WTC11 (cell line): ENCODE measurements at places on chromosomes 1 and 21.

- no peaks in the 10 kb centered on the region for H3K27me3 ChIP-seq
- DNase-seq = no peak
- peaks cover 45% of the 10 kb centered on the region for H3K4me1 ChIP-seq
- H3K27ac ChIP-seq = no peak overlapping the region; the same call in 1 of the 2 replicates
Measured at GRCh38 chr1:16168622-16169360, 12.9 kb upstream of the EPHA2 start.

DNA sequence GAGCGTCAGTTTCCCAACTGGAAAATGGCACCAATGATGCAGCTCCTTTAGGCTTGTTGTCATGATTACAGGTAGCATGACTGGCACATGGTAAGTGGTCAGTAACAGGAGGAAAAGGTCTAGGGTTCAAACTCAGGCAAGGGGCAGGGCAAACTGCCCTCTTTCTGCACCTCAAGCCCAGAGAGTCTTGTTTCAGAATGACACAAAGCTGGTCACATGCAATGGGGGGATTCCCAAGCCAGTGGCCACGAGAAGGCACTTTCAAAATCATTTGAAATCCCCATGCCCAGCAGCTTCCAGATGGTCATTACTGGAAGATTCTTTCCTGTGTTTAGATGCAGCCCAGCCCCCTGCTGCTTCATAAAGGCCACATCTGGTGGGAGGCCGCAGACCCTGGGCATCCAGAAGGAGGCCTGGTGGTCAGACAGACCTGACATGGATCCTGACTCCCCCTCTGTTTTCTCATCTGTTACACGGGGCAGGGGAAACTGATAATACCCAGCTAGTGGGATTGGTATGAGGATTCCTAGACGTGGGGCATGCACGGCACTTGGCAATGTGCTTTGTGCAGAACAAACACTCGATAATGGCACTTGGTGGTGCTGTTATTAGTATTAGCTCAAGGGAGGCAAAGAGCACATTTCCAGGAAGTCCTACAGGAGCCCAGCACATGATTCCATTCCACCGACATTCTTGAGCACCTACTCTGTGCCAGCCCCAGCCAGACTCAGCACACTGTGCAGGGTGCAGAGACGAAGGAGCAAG is 6.9 kb upstream of the PLA2G2D start:
- peaks cover 9% of the 10 kb centered on the region; the same call in 1 of the 2 replicates for H3K36me3 ChIP-seq
- H3K4me3 ChIP-seq = no peak overlapping the region
- H3K27ac ChIP-seq = no peak overlapping the region
- H3K27me3 ChIP-seq = no peaks in the 10 kb centered on the region; the same call in 1 of the 2 replicates
- H3K4me1 ChIP-seq = no peaks in the 10 kb centered on the region
- DNase-seq = no peak

GRCh38 chr1:218255090-218255489 is 30.0 kb upstream of the RRP15 start:
- H3K4me3 ChIP-seq = no peak overlapping the region
- no peaks in the 10 kb centered on the region for H3K36me3 ChIP-seq
- no peak overlapping the region for H3K27ac ChIP-seq
- no peaks in the 10 kb centered on the region for H3K27me3 ChIP-seq
- DNase-seq = no peak

DNA sequence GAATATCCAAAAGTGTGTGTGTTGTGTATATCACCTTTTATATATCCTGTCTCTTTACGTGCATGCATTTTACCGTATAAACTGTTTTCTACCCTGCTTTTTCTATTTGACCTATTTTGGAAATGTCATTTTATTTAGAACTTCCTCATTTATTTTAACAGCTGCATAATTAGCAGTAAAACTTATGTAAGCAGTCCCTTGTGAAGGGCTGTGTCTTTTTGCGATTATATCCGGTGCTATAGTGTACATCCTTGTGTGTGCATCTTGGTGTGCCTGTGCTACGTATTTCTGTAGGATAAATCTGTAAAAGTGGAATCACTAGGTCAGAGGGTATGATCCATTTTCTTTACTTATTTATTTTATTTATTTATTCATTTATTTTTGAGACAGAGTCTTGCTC is 7.2 kb downstream of the LGALS8 start:
- no peak overlapping the region for H3K4me3 ChIP-seq
- no peaks in the 10 kb centered on the region for H3K27me3 ChIP-seq
- no peak overlapping the region for H3K27ac ChIP-seq
- no peak for DNase-seq
- H3K36me3 ChIP-seq = no peaks in the 10 kb centered on the region; the same call in 1 of the 2 replicates

DNA sequence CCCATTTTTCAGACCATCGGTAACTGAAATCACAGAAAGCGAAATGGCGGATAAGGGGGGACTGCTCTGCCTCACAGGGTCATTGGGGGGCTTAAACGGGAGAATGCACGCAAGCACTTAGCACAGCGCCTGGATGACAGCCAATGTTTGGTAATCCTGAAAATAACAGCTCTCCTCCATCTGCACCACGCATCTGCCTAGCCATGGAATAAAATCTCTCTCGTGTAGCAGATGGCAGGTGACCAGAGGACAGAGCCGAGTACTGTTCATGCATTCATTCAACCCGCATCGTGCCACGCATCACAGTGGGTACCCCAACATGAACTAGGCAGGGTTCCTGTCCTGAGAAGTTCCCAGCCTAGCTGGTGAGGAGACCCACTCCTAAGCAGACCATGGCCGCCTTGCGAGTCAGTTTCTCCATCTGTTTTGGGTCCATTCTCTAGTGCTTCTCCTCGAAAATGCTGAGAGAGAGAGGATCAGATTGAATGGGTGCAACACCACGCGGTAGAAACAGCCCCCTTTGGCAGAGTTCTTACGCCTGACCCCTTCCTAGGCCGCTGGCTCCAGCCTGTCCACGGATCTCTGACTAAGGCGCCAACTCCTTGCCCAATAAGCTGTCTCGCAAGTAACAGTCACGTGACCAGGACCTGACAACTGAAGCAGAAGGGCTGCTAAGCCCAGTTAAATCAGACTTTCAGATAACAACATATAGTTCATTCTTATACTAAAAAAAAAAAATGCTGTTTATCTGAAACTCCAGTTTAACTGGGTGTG is 7.3 kb downstream of the SLC1A7 start:
- DNase-seq = no peak
- H3K4me1 ChIP-seq = 0 out of 2 replicates have a peak, but pooled peaks cover 6% of the 10 kb centered on the region
- H3K27ac ChIP-seq = no peak overlapping the region
- H3K4me3 ChIP-seq = no peak overlapping the region

DNA sequence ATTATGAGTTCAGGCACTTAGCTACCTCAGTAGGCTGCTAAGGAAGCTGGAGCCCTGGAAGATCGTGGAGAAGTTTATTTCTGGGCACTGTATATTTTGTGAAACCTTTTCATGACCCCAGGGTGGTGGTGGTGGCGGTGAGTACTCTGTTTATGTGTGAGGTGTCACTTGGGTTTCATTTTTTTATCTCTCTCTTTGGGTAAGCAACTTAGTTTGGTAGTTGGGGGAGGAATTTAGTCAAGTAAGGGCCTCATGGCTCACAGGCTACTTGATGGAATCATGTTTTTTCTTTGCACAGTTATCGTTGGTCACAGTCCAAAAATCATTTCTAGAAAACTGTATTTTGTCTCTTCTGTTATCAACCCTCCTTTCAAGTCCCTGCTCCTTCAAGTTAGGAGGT is 33.9 kb downstream of the C1orf141 start:
- peaks cover 15% of the 10 kb centered on the region for H3K4me1 ChIP-seq
- no peak overlapping the region for H3K27ac ChIP-seq
- H3K27me3 ChIP-seq = no peaks in the 10 kb centered on the region; the same call in 1 of the 2 replicates
- no peak for DNase-seq
- H3K4me3 ChIP-seq = no peak overlapping the region

- H3K36me3 ChIP-seq = no peaks in the 10 kb centered on the region
- H3K4me3 ChIP-seq = no peak overlapping the region
- no peak overlapping the region for H3K27ac ChIP-seq
- no peaks in the 10 kb centered on the region for H3K27me3 ChIP-seq
- DNase-seq = no peak
Measured at GRCh38 chr1:172041102-172041501, 199.8 kb downstream of the DNM3 start.

GRCh38 chr1:164693564-164694359 is 134.8 kb downstream of the PBX1 start:
- DNase-seq = no peak
- H3K27me3 ChIP-seq = no peaks in the 10 kb centered on the region
- no peak overlapping the region for H3K27ac ChIP-seq
- no peaks in the 10 kb centered on the region for H3K36me3 ChIP-seq

DNA sequence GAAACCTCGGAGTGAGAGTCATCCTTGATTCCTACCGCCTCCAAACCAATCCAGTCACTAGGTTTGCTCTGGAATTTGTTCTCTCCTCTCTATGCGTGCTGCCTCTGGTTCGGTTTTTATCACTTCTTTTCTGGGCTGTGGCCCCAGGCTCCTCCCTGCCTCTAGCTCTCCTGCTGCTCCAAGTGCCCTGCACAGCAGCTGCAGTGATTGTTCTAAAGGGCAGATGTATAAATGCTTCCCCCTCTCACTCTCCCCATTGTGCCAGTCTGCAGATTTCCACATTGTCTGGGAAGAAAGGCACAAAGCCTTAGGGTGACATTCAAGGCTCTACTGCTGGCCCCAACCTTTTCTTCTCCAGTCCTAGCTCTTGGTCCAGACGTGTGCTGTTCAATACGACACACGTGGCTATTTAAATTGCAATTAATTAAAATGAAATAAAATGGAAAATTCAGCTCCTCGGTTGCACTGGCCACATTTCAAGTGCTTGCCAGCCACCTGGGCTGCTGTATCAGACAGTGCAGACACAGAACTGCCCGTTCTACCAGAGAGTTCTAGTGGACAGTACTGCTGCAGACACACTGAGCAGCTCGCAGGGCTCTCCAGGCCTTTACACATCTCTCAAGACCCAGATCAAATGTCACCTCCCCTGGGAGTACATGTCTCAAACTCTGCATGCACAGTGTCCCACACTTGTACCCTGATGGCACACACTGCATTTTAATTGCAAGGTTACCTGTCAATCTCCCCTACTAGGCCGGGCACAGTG is 12.4 kb downstream of the TRIM62 start:
- peaks cover 46% of the 10 kb centered on the region for H3K4me1 ChIP-seq
- peak overlapping the region; percentile 27; the same call in 1 of the 2 replicates for H3K27ac ChIP-seq
- no peak overlapping the region for H3K4me3 ChIP-seq

DNA sequence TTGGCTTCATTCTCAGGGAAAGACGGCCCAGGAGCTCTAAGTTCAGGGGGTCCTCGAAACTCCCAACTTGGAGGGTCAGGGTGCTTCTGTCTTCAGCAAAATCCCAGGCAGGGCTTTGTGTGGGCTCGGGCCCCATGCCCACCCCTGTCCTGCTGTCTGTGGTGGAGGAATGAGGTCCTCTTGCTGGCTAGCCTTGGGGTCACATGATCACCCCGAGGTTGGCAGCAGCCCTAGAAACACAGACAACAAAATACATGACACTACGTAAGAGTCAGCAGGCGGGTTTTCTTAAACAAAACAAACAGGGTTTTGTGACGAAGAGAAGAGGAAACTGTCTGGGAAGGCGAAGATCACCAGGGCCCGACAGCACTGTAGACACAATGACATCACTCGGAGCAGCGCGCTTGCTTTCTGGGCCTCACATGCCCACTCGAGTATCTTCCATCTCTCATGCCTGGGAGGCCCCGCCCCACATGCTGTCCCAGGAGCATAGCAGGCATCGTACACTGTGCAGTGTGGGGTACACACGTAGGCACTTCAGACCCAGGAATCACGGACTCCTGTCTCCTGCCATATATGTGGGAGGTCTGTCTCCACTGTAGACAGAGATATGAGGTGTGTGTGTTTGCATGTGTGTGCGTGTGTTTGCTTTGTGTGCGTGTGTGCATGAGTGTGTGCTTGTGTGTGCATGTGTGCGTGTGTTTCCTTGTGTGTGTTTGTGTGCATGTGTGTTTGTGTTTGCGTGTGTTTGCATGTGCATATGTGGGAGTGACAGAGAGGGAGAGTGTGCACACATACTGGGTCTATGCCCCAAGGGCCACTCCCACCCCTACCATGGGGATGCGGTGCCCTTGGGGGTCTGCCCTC is 94.7 kb downstream of the SIK1 start:
- peaks cover 15% of the 10 kb centered on the region for H3K4me1 ChIP-seq
- DNase-seq = no peak
- H3K27ac ChIP-seq = peak overlapping the region; percentile 54
- H3K4me3 ChIP-seq = no peak overlapping the region

DNA sequence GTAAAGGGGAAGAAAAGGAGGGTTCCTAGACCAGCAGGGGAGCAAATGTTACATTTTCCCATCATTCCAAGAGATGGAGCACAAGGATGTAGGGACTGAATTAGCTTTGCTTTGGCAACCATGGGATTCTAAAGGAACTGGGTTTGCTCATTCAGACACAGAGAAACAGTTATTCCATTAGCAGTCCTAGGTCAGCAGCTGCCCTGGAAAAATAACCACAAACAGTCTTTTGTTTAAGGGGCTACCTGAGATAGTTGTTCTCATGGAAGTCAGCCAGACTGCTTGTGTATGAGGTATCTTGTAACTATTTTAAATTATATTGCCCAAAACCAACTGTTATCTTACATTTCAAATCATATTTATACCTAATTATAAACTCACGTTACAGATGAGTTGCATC is 58.4 kb upstream of the VCAM1 start:
- H3K4me1 ChIP-seq = no peaks in the 10 kb centered on the region
- no peak overlapping the region for H3K4me3 ChIP-seq
- no peak for DNase-seq
- H3K27ac ChIP-seq = no peak overlapping the region
- H3K36me3 ChIP-seq = no peaks in the 10 kb centered on the region
- no peaks in the 10 kb centered on the region for H3K27me3 ChIP-seq

GRCh38 chr1:115929881-115930280 is 46.4 kb upstream of the SLC22A15 start:
- H3K4me1 ChIP-seq = peaks cover 42% of the 10 kb centered on the region
- H3K36me3 ChIP-seq = no peaks in the 10 kb centered on the region
- no peak overlapping the region for H3K4me3 ChIP-seq
- H3K27ac ChIP-seq = no peak overlapping the region
- no peak for DNase-seq
- no peaks in the 10 kb centered on the region for H3K27me3 ChIP-seq

- H3K4me1 ChIP-seq = peaks cover 31% of the 10 kb centered on the region
- peak overlapping the region; percentile 93 for H3K27ac ChIP-seq
- no peak for DNase-seq
- no peaks in the 10 kb centered on the region for H3K27me3 ChIP-seq
- peaks cover 13% of the 10 kb centered on the region for H3K36me3 ChIP-seq
- peak overlapping the region; percentile 39 for H3K4me3 ChIP-seq
Measured at GRCh38 chr1:87428367-87428766, 99.7 kb downstream of the LMO4 start.

DNA sequence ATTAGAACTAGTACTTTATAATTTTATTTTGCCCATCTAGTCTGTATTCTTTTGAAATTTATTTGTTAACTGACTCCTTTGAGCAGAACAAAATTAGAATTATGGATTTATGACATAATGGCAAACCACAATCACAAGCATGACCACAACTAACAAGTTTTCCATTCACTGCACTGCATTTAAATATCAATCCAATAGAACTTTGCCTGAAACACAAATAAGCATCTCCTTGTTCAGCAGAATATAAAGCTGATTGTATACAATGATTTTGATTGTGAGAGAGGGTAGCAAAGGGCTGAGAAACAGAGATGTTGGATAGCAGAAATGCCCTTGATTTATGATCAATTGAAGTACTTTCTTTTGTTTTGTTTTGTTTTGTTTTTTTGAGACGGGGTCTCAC is 495.5 kb upstream of the RGS18 start:
- H3K27me3 ChIP-seq = no peaks in the 10 kb centered on the region
- H3K27ac ChIP-seq = no peak overlapping the region
- H3K4me1 ChIP-seq = peaks cover 10% of the 10 kb centered on the region
- no peaks in the 10 kb centered on the region for H3K36me3 ChIP-seq
- H3K4me3 ChIP-seq = no peak overlapping the region
